ENCODE measurements at places on chromosomes 12 and 14.

- no peak for DNase-seq
Observed at GRCh38 chr12:80791863-80792262, 75.2 kb downstream of the MYF5 start.

DNA sequence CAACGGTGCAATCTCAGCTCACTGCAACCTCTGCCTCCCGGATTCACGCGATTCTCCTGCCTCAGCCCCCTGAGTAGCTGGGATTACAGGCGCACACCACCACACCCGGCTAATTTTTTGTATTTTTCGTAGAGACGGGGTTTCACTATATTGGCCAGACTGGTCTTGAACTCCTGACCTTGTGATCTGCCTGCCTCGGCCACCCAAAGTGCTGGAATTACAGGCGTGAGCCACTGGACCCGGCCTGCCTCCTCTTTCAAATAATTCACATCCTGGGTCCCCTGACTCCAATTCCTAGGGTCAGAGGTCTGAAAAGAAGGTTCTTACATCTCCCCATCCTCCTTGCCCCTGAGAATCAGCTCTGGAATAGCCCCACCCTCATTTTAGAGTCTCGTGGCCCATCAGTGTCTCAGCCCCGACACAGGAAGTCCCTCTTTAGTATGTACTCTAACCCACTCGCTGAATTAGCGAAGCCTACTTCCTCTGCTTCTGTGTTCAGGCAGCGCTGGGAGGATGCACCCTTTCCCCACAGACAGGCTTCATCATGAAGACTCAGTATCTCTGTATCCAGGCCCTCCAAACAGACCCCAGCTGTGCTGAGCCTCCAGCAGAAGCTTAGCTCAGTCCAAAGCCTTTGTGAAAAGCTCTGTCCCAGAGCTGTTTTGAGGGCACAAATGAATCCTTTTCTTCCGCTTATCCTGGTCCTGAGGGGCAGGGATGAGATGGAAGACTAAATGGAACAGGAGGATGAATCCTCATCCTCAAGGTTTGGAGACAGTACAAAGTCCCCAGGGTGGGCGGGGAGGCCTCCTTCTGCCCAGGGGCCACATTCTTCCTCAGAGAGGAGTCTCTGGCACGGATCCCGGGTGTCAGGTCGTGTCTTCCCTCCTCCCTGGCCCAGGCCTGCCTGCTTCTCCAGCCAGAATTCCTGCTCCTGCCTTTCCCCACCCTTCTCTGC, 3.5 kb downstream of the LPAR5 start:
- no peak for DNase-seq

- no peak for DNase-seq
Observed at GRCh38 chr14:68367536-68367935, 425.3 kb downstream of the ZFP36L1 start.

DNA sequence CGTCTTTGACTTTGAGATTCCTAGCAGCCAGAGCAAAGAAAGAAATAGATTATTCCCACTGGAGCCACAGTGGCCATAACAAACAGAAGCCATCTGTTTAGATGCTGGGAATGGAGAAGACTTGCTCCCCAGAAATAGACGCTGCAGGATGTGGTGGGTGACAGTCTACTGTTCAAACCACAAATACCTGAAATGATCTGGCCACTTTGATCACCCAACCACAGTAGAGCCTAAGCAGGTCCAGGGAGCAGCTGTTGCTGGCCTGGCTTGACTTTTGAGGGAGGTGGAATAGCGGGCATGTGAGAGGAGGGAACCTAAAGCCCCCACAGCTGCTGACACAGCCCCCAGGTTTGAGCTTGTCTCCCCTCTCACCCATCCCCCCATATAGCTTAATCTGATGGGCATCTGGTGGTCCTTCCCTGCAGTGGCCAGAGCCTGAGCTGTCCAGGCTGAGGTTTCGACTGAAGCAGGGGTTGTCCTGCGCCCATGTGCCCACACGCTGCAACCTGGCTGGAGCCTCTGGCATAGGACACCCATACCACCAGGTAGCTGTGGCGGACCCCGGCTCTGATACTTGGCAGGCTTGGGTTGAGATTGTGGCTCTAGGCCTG, 38.7 kb downstream of the SH2B3 start:
- DNase-seq: peak; percentile 56

GRCh38 chr12:23556661-23557060, 392.8 kb downstream of the SOX5 start:
- no peak for DNase-seq

Data from T-helper 2 cell treated with Interferon-gamma antibody and Interleukin-4, amounts not matched to agents 5 μg/mL and 100 μg/mL, for 36 hours (primary cell).